ENCODE measurements at places on chromosomes 2 and 18.

DNA sequence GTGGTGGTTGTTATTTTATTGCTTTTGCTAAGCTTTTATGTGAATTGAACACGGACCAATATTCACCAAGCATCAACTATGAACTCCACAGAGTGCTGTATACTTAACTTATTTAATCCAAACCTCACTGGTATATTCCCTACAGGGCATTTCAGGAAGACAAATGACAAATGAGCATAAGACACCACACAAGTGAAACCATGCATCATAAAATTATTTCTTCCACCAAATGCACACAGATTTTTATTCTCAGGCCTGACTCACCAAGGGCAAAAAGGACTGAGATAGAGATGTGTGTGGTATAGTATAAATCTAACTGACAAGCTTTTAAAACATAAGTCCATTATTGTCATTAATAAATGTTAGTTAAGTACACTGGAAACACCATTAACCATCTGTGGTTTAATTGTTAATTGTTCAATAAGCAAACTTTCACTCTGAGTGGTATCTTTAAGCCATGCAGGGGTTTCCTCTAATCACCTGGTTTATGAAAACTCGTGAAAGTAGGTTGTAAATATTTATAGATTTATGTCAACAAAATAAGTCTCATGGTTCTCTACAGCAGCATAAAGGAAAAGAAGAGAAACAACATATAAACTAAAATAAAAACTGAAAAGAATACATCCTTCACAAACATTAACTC is 77.6 kb upstream of the CRIM1 start:
- DNase-seq, result peak; percentile 11

DNA sequence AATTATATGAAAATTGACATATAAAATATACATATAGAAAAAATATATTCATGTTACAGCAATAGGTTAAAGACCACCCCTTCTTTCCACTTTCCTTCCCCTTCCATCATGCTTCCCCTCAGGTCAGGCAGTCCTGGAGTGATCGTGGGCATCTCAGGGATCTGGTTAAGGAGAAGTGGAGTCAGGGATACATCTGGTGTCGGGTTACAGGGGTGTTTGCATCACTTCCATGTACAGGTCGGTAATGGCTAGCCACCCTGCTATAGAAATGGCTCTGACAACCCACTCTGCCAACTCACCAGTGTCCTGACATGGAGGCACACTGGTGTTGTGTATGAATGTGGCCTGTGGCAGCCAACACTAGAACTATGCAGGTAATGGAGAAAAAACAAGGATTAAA is 36.3 kb upstream of the LGALSL start:
- no peak for DNase-seq

- no peak for DNase-seq
These were observed 23.8 kb upstream of the PXDN start for GRCh38 chr2:1767939-1768691.

DNA sequence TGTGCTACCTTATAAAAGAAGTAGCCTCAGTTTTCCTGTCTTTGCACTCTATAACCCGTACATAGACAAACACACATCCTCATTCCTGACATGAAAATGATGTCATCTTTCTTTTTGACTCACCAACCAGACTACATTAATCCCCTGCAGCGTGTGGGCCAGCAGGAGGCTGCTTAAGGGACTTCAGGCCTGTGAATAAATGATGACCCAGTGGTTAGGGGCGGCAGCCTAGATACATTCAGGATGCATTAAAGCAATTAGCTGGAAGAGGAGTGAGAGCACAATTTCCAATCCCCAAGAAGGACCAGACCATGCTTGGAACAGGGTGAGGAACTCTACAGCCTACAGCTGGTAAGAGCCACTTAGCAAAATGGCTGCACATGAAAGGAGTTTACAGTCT is 57.3 kb upstream of the KLF7 start:
- DNase-seq, result peak; percentile 87

GRCh38 chr18:49967636-49968313 is 154.4 kb upstream of the ACAA2 start:
- DNase-seq, result no peak

DNA sequence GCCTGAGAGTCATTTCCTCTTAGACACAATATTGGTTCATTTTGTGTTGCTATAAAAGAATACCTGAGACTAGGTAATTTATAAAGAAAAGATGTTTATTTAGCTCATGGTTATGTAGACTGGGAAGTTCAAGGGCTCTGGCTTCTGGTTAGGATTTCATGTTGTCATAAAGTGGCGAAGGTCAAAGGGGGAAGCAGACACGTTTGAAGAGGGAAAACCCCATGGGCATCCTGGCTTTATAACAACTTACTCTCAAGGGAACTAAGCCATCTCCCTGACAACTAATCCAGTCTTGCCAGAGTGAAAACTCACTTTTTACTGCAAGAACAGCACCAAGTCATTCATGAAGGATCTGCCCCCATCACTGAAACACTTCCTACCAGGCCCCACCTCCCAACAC is 89.7 kb upstream of the RNF152 start:
- DNase-seq, result no peak

DNA sequence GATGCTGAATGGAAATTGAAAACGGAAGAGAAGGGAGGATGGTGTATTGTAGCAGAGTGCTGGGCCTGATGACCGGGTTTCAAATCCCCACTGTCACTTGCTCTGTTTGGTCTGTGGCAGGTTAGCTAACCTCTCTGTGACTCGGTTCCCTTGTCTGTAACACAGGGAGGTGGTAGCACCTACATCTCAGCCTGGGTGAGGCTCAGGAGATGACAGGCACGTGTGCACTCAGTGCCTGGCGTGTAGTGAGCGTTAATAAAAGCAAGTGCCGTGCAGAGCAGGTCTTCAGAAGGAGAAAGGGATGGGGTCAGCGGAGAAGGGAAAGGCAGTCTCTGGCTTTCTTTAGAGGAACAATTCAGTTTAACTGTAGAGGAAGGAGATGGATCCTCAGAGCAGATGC is 125.5 kb upstream of the SMIM21 start:
- DNase-seq, result no peak

DNA sequence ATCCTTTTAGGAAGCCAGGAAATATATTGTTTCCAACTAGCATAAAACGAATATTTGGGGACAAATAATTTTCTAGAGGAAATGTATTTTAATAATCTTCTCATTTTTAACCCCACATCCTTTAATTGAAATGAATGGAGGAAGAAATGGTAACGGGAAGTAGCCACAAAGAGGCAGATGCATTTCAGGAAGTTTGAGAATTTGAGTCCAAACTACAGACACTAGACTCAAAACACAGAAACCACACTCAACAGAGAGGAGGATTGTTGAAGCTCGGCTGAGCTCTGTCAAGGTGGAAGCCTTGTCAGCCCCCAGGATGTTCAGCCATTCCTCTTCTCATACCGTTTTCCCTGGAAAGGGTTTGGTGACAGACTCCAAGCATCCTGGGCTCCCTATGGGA is 288.5 kb downstream of the NAPG start:
- no peak for DNase-seq

DNA sequence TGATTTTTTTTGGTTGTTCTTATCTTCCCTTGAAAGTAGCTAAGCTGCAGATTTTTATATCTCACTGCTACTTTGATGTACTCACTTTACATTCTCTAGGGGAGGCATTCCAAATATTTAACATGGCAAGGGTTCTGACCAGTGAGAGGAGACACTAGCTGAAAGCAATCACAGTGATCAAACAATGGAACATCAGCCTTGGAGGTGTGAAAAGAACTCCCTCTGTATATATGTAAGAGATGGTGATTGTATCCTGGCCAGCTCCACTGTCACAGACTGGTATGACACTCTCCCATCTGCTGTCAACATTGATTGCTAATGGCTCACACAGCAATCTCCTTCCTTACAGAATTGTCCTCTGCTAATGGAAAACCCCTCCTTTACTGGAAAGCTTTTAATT is 291.7 kb upstream of the CDH19 start:
- no peak for DNase-seq

GRCh38 chr18:62769216-62769615 is 53.9 kb downstream of the PHLPP1 start:
- no peak for DNase-seq

- no peak for DNase-seq
These were observed 1094.7 kb upstream of the SLC39A10 start for GRCh38 chr2:194562329-194562728.

DNA sequence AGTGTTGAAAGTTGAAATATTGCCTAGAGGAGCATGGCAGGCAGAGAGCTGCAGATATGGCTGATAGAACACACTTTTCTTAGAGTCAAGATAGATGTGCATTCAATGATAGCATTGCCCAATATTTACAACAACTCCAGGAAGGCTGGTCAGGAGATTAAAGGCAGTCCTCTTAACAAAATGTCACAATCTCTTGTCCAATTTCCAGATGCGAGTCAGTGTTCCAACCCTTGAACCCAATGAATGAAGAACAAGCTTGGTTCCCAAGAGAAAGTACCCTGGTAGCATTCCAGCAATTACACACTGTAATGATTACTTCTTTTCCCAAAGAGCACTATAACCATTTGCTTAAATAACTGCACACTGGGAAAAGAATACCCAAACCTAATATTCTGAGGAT is 839.4 kb upstream of the VRK2 start:
- DNase-seq, result no peak

GRCh38 chr18:58051765-58052460 is 7.9 kb downstream of the NEDD4L start:
- DNase-seq, result no peak

Data from fibroblast of skin of right quadriceps (primary cell).